GDM1 (cell line): ENCODE measurements at places on chromosomes 2 and 18.

GRCh38 chr2:170501421-170502043 is 213.6 kb upstream of the SP5 start:
- DNase-seq = no peak

- no peak for DNase-seq
These were observed 46.4 kb downstream of the ZNF804A start for GRCh38 chr2:184644685-184645084.

- DNase-seq = no peak
These were observed 206.2 kb downstream of the VAPA start for GRCh38 chr18:10119991-10120390.

DNA sequence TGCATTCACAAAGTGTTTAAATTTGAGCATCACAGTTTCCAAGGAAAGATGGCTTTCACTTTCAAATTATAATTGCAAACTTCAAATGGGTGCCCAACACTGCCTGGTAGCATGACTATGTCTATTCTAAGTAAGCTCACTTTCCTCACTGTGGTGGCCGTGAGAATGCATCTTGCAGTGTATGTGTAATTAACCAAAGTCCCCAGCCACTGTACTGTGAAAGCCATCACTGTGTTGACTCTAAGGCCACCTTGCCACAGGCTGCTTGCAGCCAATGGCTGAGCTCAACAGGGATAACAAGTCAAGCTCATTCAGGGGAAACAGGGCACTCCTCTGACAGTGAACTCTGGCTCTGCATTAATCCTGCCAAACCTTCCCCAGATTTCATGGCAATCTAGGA is 43.3 kb upstream of the LGALSL start:
- DNase-seq = no peak

DNA sequence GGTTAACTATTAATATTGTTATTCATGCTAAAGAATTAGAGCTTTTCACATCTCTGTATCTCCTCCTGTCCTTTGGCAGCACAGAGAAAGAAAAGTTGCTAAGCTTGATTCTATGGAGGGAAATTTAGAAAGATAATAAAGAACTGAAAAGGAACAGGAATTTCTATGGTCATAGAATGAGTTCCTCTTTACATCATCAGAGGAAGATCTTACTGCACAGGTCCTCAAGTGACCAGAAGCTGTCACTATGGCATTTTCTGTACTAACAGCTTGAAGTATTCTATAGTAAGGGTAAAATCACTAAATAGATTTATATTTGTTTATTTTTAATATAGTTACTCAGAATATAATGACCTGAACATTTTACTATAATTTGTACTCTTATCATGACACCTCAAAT is 6.0 kb upstream of the PRKD3 start:
- DNase-seq = no peak

DNA sequence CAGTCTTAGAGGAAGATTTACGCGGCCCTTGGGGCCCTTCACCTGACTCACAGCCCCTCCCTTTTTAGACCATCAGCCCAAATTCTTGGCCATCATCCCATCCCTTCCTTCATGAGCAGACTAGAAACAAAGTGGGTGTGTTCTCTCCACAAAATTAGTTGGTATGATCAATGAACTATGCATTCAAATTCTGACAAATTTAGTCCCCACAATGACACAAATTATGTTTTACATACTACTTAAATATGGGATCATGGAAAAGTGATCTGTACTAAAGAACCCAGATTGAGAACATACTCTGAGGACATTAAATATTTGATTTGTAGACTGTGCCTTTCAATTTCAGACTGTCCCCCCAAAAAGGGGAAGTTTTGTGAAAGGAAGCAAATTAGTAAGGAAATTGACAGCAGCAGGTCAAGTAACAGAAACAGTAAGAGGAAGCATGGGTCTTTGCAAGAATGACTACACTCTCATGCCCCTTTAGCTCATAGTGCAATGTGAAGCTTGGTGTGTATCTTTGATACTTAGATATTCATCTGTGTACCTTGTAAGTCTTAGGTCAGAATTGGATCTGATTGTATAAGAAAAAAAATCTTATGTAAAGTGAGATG is 2.2 kb upstream of the MAPRE2 start:
- peak; percentile 56 for DNase-seq

DNA sequence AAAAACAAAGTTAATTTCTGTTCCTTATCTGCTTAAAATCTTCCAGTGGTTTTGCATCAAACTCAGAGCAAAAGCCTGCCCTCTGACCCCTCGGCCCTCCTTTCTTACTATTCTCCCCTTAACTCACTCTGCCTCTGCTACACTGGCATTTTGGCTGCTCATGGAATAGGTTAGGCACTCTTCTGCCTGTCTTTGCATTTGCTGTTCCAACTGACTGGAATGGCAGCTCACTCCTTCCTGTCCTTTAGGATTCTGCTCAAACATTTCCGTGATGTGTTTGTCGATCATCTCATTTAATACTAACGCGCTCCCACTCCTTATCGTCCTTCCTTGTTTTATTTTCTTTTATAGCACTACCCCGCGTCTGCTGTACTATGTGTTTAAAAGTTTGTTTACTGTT is 815 bp downstream of the CEBPZ start:
- DNase-seq = no peak

- no peak for DNase-seq
These were observed 189.4 kb upstream of the CWC22 start for GRCh38 chr2:180196419-180196977.

GRCh38 chr2:117982376-117983033 is 31.4 kb downstream of the CCDC93 start:
- no peak for DNase-seq

- DNase-seq = no peak
These were observed 484 bp downstream of the APCDD1 start for GRCh38 chr18:10454681-10455557.

DNA sequence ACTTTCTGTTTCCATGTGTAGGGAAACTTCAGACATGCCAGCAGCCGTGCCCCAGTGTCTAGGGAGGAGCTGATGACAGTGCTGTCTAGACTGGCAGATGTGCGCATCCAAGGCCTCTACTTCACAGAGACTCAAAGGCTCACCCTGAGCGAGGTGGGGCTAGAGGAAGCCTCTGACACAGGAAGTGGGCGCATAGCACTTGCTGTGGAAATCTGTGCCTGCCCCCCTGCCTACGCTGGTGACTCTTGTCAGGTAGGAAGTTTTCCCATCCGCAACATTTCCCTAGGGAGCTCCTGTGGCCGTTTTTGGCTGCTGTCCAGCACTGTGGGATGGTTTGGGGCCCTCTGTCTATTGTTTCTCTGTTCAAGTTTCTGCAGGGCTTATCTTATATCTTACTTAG is 143.1 kb upstream of the TTC39C start:
- DNase-seq = no peak

DNA sequence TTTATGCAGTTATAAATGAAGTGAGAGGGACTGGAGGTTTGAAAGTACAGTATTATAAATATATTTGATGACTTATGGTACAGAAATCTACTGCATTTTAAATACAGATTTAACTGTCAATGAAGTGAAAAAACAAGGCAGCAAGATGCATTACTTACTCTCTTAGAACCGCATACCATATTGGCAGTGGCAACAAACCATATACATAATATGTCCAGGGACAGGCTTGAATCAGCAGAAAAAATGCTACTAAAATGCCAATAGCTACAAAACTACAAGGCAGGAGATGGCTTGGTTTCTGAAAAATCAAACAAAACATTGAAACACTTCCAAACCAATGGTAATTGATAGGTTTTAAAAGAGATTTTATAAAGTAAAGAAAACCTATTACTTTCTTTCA is 77.2 kb downstream of the PIGN start:
- no peak for DNase-seq

DNA sequence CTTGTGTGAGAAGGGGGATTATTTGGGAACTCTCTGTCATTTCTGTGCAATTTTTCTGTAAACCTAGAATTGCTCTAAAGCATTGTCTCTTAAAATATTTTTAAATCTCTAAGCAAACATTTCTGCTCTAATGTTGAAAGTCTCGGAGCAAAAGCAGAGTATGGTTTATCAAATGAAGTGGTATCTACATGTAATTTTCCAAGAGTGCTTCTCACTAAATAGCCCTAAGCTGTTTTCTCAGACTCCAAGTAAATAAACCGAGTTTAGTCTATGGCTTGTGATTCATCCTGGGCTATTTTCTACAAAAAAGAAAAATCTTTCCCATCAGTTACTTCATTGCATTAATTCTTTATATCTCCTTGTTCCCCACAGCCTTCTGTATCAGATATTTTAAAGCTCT is 90.8 kb downstream of the METTL4 start:
- DNase-seq = no peak

- DNase-seq = no peak
These were observed 129.2 kb downstream of the IKZF2 start for GRCh38 chr2:213021971-213022899.

- DNase-seq = no peak
These were observed 477.4 kb downstream of the CPS1 start for GRCh38 chr2:211033765-211034164.

GRCh38 chr2:64105670-64106461 is 38.4 kb downstream of the PELI1 start:
- no peak for DNase-seq

GRCh38 chr2:100743741-100744140 is 76.2 kb upstream of the NPAS2 start:
- no peak for DNase-seq

DNA sequence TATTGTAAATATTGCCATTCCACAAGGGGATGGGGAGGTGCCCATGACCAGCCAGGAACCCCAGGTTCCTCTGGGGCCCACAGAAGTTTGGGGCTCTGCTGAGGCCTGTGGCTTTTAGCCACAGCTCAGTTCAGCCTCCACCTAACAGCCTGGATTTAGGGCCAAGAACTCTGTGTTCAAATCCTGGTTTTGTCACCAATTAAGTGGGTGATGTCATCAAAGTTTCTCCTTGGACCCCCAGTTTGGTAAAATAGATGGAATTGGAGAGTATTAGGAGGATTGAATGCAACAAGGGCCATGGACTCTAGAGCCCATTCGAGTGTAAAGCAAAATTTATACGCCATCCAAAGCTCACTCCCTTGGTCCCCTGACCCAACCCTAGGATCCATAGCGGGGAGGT is 3.2 kb upstream of the FEV start:
- no peak for DNase-seq

- DNase-seq = no peak
These were observed 149.2 kb downstream of the MTCL1 start for GRCh38 chr18:8854550-8854949.

- no peak for DNase-seq
These were observed 73.1 kb upstream of the RMDN2 start for GRCh38 chr2:37851828-37852584.

DNA sequence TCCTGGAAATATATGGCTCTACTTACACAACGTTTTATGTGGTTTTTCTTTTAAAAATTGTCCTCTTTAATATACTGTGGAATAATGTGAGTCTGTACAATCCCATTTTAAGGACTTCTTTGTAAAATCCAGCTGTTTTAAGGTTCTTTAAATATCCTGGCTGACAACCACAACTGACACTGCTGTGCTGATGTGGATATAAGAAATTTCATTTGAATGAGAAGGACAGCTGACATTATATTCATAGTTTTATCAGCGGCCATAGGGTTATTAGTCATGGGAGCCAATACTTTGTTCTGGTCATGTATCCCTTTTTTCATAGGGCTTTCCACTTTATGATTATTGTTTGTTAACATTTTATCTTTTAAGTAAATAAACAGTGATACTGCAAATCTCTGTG is 169.5 kb downstream of the CAMKMT start:
- no peak for DNase-seq

DNA sequence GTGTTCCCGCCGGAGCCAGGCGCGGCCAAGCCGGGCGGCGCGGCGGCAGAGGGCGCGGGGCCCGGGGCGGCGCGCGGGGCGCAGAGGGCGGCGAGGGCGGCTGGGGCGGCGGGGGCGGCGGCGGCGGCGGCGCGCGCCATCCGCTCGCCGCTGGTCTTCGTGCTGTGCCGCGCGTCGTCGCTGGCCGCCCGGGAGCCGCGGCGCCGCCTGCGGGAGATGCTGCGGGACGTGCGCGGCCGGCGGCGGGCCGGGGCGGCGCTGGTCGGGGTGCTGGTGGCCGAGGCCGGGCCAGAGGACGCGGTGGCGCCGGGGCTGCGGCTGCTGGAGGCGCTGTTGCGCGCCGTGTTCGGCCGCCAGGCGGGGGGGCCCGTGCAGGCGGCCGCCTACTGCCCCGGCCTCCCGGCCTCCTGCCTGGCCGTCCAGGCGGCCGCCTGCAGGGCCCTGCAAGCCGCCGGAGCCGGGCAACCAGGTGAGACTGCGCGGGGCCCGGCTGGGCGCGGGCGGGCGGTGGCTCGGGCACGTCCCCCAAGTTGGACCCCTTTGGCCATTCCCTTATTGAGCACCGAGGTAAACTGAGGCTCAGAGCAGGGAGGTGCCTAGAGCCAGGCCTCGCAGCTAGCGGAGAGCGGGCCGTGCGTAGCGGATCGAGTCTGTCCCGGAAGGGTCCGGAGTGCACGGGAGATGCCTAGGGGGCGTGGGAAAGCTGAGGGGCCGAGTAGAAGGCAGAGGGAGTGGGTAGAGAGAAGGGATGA is 584 bp downstream of the C2orf72 start:
- DNase-seq = no peak

GRCh38 chr2:29923110-29923721 is 1.8 kb upstream of the ALK start:
- peak; percentile 10 for DNase-seq

- no peak for DNase-seq
These were observed 260.4 kb upstream of the RBMS1 start for GRCh38 chr2:160753960-160754359.

DNA sequence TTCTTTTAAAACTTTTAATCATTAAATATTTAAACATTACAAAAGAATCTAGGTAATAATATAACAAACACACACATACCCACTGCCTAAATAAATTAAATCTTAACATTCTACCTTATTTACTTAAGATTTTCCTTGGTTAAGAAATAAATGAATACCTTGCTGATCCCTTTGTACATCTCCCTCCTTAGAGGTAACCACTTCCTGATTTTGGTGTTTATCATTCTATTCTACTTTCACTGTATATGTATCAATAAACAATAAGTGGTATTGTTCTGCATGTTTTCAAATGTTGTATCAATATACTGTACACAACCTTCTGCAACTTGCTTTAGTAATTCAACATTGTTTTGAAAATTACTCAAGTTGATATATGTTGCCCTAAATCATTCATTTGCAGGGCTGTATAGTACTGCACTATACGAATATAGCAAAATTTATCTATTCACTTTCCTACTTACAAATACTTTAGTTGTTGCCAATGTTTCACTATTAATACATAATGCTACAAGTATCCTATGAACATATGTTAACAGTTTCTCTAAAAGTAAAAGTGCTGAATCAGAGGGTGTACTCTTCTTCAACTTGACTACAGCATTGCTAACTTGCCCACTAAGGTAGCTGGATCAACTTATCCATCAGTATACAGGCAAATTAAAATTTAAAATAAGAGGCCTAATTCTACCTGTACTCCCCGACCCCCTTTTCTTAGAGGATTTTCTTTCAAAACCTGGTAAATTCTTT is 65.8 kb downstream of the MEMO1 start:
- no peak for DNase-seq

GRCh38 chr18:31154181-31154580 is 8.5 kb downstream of the DSC1 start:
- no peak for DNase-seq
